ENCODE measurements at places on chromosomes 12 and 14.

- DNase-seq: peak; percentile 60
Observed at GRCh38 chr12:47767216-47767724, 5.8 kb upstream of the SLC48A1 start.

DNA sequence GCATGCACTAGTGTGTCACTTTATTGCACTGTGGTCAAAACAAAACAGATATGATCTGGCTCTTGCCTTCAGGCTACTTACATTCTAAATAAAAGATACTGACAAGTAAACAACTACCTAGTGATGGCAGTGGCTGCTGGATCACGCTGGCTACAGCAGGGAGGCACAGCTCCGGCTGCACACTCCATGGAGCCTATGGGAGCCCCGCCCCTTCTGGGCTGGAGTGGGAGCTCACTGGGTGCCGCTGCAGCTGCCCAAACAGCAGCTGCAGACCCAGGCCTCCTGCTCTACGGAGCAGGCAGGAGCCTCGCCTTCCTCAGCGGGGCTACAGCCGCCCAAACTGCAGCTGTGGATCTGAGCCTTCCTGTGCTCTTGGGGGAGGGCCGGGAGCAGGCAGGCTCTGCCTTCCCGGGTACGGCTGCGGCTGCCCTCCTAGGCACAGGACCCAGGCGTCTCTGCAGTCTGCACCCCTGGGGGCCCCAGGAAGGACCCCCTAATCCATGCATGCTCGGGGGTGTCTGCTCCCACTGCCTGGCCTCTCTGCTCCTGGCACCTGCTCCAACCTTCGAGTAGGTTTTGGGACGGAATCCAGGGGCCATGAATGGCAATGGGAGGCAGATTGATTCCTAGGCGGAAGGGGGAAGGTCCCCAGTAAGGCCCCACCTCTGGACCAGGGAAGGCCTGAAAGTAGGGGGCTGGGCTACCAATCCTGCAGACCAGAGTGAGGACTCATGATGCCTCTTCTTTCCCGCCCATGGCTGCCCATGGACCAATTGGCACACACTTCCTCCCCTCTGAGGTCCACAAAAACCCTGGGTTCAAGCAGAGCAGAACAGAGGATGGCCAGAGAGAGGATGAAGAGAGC is 253.1 kb downstream of the ANO6 start:
- no peak for DNase-seq

DNA sequence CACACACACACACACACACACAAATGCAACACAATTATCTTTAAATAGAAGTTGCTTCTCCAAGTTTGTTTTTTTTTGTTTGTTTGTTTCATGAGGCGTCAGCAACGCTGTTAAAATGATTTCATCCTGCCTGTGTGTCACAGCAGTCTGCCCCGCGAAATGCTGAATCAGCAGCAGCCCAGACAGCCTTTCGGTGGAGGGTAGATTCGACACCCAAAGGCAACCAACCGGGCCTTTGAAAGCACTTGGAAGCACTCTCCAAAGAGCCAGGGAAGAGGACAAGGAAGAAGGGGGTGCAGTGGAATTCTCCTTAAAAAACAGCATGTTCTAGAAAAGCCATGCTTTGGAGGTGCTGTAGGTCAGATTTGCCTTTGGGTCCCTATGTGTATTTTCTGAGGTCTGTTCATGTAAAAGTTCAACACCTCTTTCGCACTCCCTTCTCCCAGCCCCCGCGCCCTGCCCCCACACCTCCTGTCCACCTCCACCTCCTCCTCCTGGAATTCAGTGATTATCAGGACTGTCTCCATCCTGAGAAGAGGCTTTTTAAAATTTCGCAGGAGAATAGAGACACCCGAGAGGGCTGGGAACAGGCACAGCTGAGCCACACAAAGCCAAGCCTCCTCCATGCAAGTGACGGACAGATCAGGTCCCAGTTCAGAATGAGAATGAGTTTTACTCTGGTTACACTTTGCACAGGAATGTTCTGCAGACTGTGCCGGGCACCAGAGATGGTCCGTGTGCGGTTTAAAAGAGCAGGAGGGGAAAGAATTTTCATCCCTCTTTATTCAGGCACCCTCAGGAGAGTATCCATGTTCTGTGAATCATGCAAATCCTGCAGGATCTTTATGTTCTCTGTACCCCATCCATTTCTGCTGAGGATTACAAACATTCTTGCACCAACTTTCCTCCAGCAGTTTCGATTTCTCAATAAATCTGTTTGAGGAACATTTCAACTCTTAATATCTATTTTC is 177.9 kb downstream of the ETV6 start:
- no peak for DNase-seq

DNA sequence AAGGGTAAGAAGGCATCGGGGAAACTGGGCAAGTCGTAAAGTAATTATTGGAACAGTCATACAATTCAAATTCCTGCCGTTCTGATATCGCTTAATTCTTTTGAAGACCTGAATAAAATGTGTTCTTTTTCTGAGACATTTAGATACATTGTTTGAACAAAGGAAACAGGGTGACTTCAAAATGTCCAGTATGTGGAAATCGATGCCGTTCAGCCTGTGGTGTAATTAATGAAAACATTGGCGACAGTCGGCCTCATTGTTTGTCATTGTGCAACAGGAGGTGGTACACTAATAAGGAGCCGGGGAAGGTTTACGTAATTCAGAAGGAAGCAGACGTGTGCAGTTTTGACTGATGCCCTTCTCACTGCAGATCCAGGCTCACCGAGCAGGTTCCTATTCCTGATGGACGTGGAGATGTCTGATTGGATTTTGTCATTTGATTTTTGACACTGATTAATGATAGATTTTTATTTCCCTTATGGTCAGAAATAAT is 92.7 kb downstream of the BORCS5 start:
- no peak for DNase-seq

DNA sequence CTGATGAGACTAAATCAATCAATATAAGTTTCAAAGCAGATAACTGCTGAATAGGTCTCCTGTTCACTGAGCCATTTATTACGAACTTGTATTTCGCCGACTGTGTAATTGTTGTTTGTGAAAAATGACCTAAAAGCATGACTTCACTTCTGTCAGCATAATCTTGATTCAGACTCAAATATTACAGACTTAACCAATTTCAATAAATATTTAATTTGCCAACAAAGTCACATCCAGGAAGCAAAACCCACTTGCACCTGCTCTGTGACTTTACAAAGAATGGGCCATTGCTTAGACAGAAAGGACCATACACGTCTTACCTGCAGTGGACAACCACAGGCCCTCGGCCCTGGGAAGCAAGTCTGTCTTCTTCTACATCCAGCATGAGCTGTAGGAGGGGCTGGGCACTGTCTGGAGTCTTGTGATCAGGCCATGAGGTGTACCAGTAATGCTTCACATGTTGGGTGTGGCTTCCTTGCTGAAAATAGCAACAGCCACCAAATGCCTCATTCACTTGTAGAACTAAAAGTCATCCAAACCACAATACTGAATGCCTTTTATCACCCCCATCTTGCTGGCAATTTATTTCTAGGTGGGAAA is 23.5 kb upstream of the PTPRB start:
- no peak for DNase-seq

GRCh38 chr12:4960030-4960429 is 50.3 kb downstream of the KCNA1 start:
- no peak for DNase-seq

DNA sequence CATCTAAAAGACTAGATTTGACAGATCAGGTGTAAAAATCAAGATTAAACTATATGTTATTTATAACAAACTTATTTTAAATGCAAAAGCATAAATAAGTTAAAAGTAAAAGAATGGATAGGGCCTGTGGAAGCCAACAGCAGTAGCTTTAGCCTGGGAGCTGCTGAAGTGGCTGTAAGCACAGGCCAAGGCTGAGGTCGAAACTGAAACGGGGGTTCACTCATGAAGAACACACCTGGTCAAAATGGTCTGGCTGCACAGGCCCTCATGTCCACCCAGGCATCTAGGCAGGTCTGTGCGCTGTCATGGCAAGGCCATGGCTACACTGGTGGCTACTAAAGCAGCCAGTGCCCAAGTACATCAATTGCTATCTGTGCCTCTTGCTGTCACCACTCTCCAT is 23.1 kb downstream of the CATSPERB start:
- no peak for DNase-seq

GRCh38 chr12:76922866-76923265 is 44.0 kb upstream of the CSRP2 start:
- DNase-seq: no peak

- DNase-seq: no peak
Observed at GRCh38 chr12:18261906-18262305, 588 bp downstream of the PIK3C2G start.

DNA sequence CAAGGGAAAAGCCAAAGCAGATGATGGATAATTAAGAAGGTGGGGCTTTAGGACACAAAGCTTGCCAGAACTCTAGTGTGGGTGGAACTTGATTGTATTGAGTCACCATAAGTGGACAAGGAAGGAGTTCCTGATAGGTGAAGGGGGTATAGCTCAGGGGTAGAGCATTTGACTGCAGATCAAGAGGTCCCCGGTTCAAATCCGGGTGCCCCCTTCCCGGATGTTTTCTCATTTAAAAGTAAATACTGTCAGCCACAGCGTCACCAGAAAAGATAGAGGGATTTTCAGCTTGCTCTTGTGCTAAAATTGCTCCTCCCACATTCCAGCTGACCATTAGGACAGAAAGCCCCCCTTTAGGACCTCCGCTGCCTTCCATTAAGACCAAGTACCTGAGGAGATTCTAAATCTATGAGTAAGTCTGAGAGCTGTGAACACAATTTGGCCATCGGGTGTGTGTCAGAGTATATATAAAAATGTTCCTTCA is 36.6 kb downstream of the DCAF4 start:
- DNase-seq: no peak

- no peak for DNase-seq
Observed at GRCh38 chr12:47964106-47964728, 821 bp downstream of the TMEM106C start.

GRCh38 chr12:30019366-30020140 is 235.8 kb upstream of the TMTC1 start:
- no peak for DNase-seq

- peak; percentile 24 for DNase-seq
Observed at GRCh38 chr12:55068416-55069010, 48.7 kb downstream of the NEUROD4 start.

- DNase-seq: no peak
Observed at GRCh38 chr12:118436002-118436730, 59.8 kb downstream of the SUDS3 start.

GRCh38 chr14:79613625-79614024 is 597.7 kb downstream of the DIO2 start:
- DNase-seq: no peak

GRCh38 chr14:23694085-23694948 is 58.2 kb downstream of the DHRS2 start:
- DNase-seq: no peak

- no peak for DNase-seq
Observed at GRCh38 chr12:68334132-68334531, 2.0 kb upstream of the MDM1 start.

DNA sequence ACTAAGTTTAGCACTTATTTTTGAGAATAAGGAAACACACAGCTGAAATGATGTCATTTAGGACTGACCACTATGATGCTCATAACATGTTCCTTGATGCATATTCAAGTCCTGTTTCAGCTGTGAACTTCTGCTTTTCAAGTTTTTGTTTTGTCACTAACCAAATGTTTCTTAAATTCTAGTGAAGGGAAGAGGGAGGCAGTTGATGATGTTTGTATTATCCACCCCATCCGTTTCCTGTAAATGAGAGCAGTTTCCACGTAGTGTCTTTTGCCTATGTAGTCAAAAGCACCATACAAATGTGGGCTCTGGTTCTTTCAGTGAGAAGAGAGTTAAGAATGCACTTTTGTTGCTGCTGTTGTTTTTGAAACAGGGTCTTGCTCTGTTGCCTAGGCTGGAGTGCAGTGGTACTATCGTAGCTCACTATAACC is 491.8 kb downstream of the PCNX1 start:
- no peak for DNase-seq

DNA sequence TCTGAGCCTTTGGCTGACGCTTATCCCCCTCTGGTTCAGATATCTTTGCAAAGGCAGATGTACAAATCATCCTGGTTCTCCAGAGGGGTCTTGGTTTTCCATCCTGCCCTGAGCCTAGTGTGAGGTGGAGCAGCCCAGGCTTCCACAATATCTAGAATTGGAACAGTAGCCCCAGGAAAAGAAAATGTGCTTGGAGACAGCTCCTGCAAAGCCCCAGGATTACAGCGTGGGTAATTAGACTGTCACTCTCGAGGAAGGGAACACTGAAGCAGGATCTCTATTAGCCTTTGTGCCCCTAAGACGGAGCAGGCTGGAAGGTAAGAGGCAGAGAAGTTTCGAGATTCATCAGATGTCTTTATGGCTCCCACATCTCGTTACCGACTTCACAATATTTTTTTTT is 59.4 kb downstream of the TMEM132C start:
- DNase-seq: no peak

DNA sequence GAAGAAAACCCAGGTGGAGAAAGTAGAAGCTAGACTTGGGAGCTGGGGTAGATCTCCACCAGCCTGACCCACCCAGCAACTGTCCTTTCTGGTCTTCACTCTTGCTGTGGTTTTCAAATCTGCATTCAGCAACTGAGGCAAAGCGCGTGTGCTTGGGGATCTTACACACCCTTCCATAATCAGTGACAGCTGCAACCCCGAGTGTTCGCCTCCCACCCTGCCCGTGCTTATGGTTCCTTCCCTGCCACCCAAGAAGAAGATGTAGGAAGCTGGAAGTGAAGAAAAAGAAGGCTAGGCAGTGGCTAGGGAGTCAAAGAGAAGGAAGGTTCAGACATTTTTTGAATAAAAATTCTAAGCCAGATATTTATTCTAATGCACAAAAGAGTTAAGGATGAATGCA is 162.6 kb upstream of the CCND2 start:
- no peak for DNase-seq
